ENCODE measurements at places on chromosomes 7 and 10.

DNA sequence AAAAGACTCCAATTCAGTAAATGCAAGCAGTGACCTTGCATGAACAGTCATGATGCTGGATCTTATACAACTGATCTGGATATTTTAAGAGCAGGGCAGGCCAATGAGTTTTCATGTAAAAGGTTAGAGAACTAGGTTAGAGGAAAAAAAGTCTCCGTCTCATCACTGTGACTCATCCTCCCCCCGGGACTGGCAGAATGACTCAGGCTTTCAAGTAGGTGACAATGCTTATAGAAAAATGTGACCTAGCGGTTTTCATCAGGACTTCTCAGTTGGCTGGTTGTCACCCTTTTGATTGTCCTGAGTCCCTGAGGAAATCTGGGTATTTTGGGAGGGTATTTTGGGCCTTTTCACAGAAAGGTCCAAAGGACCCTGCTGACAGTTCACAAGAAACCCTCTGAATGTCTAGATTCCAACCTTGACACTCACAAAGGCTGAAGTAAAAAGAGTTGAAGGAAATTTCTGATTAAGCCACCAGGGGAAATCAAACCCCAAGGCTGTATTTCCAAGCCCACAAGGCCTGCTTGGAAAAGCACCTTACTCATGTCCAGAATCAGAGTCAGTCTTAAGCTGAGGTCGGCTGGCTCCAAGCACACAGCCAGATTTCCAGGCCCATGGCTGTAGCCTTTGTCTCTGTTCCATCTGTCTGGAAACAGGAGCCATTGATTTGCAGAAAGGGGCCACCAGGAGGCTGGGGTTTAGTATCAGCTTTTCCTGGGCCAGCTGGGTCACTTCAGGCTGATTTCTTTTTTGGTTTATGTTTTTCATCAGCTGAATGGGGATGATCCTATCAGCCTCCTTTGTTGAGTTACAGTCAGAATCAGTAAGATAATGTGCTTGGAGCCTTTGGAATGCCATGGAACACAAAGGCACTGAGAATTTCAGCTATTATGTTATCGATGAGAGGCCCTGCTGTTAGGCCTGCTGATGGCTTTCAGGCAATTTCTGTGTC, 226.4 kb upstream of the HABP2 start:
- peak; percentile 82 for DNase-seq

DNA sequence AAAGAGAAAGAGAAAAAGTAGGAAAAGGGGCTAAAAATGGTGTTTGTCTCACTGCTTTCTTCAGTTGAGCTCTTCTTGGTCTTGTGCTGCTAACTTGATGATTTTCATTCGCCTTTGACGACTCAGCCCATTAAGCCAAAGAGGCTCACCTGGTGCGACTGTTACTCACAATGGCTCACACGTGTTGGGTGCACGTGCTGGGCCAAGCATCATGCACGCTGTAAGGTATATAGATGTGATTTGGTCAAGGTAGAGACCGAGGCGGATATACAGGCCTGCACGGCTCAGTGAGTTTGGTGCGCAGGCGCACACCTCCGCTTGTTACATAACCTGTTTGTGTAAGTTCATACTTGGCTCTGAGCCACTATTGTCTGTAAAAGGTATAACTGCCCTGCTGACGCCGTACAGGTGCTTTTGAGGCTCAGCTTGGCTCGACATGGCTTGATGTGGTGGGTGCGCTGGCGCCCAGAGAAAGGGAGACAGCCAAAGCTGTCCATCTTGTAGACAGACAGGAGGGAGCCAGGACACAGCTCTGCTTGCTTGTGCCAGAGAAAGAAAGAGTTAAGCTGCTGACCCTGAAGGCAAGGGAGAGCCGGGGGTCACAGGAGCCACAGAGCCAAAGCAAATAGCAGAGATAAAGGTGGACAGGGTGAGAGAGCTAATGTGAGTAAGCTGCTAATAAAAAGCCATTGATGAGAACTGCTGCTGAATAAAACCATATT, 33.6 kb downstream of the ANKRD16 start:
- DNase-seq = peak; percentile 24

DNA sequence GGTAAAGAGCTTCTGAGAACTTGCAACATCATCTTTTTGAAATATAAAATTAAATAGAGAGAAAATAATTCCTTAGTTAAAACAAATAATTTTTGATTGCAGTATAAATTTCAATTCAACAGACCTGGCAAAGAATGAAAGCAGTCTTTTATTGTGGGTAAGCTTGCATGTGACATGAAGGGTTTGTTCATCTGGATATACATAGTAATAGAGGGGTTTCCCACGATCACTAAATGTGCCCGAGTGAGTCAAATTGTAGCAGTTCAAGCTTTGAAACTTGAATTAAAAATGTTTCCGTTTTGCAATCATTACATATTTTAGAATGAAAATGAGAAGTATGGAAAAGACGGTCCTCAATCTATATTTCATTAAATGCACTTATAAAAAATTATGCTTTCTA, 658.4 kb upstream of the MBL2 start:
- DNase-seq = no peak

DNA sequence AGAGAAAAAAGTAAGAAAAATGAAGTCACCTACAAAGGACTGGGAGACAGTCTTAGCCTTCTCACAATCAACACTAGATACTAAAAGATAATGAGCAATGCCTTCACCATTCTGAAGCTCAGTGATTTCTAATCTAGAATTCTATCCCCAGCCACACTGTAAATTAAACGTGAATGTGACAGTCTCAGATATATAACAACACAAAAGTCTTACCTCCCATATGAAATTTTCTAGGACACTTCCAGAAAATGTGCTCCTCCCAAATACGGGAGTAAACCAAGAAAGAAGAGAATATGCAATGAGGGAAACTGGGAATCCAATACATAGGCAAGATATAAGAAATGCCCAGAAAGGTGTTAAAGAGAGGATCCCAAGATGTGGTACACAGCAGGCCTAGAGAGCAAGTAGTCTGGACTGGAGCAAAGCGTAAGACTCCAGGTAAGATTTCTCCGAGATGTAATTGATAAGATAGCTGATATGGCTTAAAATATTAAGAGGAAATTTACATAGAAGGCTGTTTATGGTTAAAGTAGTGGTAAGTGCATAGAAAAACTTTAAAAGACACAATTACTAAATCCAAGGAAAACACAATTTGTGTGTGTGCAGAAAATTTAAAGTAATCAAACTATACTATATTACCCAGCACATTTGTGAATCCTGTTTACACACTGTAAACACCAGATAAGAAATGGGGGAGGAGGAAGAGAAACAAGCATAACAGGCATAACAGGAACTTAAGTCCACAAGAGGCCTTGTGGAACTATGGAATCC, 44.1 kb downstream of the SGMS1 start:
- no peak for DNase-seq

GRCh38 chr7:75725306-75725705, 13.4 kb downstream of the HIP1 start:
- DNase-seq = no peak

GRCh38 chr7:127367679-127368078, 24.8 kb downstream of the ZNF800 start:
- DNase-seq = no peak

- DNase-seq = peak; percentile 76
Measured at GRCh38 chr10:78381107-78381506, 347.4 kb downstream of the RPS24 start.

- no peak for DNase-seq
Measured at GRCh38 chr10:62732841-62733653, 71.5 kb upstream of the ADO start.

DNA sequence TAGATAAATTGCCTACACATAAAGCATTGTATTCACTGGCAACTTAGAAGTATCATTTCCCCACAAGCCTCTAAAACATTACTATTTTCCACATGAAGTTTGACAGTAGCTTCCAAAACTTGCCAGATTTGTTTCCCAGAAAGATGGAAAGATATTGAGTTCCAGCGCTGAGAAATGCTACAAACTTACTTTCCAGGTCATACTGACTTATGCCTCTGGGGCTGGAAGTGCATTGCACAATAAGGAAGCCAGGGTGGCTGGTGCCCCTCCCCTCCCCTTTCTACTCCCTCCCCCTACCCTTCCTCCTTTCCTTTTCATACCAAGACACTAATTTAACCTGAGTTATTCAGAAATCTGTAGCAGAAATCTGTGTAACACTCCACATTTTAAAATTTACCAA, 212.6 kb downstream of the WDR37 start:
- peak; percentile 42 for DNase-seq
